ENCODE measurements at places on chromosomes 4 and X. TPM values are rescaled to one million over a fixed set of nuclear protein-coding genes. Genes with fewer than 3 reads are reported as not detected.

GRCh38 chrX:137563681-137564651, 2.0 kb upstream of the ZIC3 start:
- H3K27ac ChIP-seq: no peak overlapping the region
- no peak for DNase-seq

GAGE1 gene
- not detected for polyA plus RNA-seq

WDR17 gene
- polyA plus RNA-seq: not detected

DNA sequence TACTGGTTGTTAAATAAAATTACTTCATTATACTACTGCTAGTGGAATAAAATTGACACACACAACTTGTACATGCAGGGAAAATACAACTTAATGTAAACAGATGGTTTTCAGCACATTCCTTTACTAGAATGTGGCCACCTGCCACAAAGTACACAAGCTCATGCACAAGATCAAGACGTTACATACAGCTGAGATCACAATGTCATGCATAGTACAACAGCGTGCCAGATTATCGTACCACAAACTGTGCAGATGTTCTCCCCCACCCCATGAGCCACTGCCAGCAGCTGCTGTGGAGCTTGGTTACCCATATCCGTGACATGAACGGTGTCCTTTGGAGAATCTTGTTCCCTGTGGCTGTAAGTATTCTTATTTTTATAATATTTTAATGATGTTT, 27.7 kb downstream of the FBXO8 start:
- no peaks in the 10 kb centered on the region for H3K36me3 ChIP-seq
- no peaks in the 10 kb centered on the region for H3K27me3 ChIP-seq
- no peaks in the 10 kb centered on the region for H3K4me1 ChIP-seq
- H3K4me3 ChIP-seq: no peak overlapping the region
- no peak overlapping the region for H3K27ac ChIP-seq
- DNase-seq: no peak

GRCh38 chr4:11416767-11417113, 12.0 kb downstream of the HS3ST1 start:
- H3K36me3 ChIP-seq: no peaks in the 10 kb centered on the region
- no peak for DNase-seq
- no peak overlapping the region for H3K27ac ChIP-seq
- H3K4me3 ChIP-seq: no peak overlapping the region

- peaks cover 2% of the 10 kb centered on the region for H3K4me1 ChIP-seq
- H3K36me3 ChIP-seq: no peaks in the 10 kb centered on the region
- DNase-seq: peak; percentile 65
These were observed 78.7 kb downstream of the RBM47 start for GRCh38 chr4:40550948-40551462.
